NCI-H510A (cell line): ENCODE measurements at places on chromosomes 3 and 15.

GRCh38 chr15:68234060-68234459, 4.5 kb upstream of the CLN6 start:
- no peak for DNase-seq

DNA sequence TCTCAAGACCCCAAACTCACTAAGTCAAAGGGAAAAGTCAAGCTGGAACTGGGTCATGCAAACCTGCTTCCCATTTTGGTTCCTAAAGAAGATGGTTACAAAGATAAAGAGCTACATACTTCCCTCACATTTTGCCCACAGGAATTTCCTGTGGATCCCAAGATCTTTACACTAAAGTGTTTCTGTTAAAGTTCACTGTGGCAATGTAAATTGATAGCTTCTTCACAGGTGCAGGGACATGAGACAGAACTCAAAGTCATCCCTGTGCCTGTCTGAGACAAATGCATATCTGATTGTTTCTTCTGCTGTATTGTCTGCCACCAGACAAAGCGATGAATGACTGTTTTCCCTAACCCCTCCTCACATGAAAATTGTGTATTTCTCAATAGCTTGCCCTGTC, 567.8 kb downstream of the ZIC1 start:
- no peak for DNase-seq

GRCh38 chr3:139388821-139389551, 461 bp downstream of the COPB2 start:
- DNase-seq, result no peak

DNA sequence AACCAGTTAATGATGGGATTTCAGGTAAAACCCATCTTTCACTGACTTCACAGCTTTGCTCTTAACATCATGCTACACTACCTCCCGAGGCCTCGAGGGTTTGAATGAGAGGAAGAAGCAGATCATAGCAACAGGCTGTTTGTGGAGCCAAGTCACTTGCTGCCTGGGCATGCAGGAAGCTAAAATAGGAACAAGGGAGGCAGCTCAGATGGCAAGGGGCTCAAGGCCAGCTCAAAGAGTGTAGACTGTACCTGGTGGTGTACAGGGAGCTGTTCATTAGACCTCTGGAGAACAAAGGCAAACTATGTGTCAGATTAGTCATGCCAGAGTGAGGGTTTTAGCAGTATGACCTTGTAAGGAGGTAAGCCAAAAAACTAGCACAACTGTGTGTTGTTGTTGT, 28.8 kb downstream of the ARRDC4 start:
- DNase-seq, result no peak

- DNase-seq, result no peak
Observed at GRCh38 chr3:56610669-56611335, 53.8 kb downstream of the CCDC66 start.

DNA sequence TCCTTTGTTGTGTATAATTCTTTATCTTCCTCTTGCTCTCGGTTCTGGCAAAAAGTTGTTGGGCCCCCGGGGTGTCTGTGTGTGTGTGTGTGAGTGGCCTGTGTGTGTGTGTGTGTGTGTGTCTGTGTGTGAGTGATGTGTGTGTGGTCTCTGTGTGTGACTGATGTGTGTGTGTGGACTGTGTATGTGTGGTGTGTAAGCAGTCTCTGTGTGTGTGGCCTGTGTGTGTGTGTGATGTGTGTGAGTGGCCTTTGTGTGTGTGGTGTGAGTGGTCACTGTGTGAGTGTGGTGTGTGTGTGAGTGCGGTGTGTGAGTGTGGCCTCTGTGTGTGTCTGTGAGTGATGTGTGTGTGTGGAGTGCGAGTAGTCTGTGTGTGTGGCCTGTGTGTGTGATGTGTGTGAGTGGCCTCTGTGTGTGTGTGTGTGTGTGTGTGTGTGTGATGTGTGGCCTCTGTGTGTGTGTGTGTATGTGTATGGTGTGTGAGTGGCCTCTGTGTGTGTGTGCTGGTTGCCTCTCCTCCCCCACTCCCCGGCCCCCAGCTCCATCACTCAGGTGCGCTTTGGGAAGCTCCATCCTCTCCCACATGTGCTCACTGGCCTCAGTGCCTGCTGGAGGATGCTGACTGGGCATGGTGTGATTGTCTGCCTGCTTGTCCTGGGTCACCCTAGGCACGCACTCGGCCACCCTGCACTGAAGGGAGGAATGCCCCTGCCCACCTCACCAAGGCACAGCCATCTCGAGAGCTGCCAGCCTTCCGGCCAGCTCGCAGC, 8.8 kb downstream of the LINGO1 start:
- DNase-seq, result no peak

- DNase-seq, result no peak
Observed at GRCh38 chr3:172157564-172158258, 118.3 kb downstream of the FNDC3B start.

DNA sequence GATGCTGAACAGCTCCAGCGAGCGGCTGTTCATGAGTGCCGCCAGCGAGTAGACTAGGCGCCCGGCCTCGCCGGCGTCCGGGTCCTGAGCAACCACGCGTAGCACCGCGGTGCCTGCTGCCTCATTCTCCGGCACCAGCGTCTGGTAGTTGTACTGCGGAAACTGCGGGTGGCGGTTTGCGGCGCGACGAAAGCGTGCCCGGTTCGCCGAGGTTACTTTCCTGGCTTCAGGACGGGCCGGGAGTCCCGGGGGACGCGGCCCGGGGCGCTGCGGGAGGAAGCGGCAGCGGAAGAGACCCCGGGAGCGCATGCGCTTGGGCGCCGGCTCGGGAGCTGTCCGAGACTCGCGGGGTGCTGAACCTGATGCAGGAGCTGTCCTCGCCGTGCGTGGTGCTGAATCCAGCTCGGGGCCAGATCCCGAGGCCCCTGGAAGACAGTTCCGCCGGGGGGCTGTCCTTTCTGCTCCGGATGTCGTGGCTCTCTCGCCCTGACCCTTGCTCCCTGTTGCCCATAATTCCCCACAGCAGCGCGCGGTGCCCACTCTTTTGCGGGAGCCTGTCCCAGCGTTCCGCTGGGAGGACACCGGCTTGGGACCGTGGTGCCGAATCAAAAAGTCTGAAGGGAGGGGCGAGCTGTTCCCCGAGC, 1.1 kb downstream of the CELSR3 start:
- DNase-seq, result no peak

DNA sequence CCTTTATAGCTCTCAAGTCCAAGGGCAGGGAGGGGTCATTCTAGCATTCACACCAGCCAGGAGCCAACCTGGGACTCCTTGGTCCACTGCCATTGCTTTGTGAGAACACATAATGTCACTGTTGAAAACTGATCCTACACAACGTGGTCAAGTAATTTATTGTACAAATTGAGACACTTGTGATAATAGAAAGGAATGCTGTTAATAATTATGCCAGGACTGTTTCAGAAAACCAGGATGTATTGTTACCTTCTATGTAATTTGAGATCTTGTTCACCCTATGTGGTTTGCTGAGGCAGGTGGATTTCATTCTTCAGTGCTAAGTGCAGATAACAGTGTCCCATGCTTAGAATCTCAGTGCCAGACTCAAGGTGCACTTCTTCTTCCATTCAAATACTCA, 33.3 kb downstream of the TMCO5A start:
- no peak for DNase-seq

DNA sequence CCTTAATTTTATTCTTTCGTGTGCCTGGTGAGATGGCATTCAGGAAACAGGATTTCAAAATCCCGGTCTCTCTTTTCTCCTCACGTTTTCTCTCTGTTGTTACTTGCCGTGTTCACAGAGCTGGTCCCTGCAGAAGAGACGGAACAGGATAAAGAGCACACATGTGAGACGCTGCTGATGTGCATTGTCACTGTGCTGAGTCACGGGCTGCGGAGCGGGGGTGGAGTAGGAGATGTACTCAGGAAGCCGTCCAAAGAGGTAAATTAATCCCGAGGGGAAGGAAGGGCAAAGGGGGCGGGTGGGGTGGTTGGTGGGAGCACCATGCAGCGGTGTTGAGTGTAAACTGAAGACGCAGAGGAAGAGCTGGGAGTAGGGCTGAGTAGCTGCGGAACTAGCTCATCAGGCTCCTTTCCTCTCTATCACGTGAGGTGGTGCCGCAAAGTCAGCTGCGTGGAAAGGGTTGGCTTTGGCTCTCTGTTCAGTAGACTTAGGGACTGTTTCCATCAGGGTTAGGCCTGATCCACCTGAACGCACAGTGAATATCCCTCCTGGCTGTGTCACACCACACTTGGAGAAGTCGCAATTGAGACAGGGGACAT, 164.8 kb upstream of the BHLHE40 start:
- DNase-seq, result no peak

DNA sequence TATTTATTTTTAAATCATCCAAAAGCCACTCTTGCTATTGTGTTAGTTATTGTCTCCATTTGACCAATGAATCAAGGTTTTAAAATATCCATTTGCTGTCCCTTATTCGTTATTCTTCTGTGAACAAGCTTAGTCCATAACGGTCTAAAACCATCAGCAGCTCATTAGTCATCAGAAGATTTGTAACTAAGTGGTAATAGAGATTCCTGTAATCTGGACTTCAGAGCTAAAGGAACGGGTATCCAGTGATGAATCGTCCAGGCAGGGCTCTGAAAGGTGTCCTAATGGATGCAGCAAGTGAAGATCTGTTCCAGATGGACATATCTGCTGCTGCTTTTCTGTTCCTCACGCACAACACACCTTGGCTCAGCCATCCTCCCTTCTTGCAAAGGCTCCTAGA, 362.7 kb upstream of the CFAP20DC start:
- DNase-seq, result no peak

- DNase-seq, result no peak
Observed at GRCh38 chr15:70575231-70576226, 187.8 kb downstream of the UACA start.

GRCh38 chr3:23325466-23326065, 122.4 kb downstream of the UBE2E2 start:
- no peak for DNase-seq

DNA sequence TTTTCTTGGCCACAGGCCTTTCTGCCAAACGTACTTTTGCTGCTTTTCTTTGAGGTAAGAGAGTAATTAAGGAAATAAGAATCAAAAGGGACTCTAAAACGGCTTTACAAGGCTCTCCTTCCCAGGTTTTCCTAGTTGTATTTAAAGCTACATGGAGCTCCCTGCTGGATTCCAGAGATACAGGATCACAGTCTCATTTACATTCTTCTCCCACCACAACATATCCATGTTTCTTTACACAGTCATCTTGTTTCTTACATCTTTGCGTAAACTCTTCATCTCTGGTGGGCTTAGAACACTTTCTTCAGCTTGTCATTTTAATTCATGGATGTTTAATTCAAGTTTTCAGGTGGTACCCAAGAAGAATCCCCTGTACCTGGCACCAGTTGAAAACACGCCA, 117.6 kb upstream of the BFSP2 start:
- DNase-seq, result no peak

DNA sequence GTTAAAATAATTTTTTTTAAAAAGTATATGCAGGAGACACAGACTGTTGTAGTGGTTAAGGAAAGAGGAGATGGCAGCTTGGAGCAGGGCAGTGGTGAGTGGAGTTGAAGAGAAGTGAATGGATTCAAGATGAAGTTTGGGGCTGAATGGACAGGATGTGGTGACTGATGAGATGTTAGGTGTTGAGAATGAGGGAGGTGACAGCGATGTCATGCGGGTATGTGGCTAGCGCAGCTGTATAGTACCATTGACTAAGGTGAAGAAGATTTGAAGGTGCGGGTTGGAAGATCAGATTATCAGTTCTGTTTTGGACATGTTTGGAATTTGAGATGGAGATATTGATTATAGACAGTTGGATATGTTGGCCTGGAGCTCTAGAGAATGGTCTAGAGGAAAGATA, 20.1 kb downstream of the FBXO22 start:
- DNase-seq, result no peak

DNA sequence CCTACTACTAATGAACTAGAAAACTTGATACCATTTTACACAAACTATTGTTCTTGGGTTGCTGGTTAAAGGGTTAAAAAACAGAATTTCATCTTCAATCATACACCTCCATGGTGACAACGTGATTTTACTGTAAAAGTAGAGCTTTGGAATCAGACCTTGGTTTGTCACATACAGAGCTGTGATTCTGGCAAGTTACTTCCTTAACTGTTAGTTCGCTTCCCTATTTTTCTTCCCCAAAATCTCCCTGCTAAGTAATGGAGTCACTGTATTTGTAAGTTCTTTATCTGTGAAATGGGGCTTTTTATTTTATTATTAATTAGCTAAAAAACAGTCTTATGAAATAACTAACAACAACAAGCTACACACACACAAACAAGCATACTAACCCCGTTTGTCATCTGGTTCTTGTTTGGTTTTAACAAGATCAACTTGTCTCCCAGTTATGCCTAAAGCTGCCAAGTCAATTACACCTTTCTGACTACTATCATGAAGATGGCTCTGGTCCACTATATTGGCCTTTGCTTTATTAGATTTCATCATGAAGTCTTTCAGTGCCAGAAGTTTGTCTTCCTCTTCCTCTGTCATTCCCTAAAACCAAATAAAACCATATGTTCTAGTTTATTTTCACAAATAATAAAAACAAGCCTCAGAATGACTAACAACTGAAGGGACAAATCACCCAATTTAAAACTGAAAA, 38.6 kb downstream of the PIK3R4 start:
- DNase-seq, result no peak

DNA sequence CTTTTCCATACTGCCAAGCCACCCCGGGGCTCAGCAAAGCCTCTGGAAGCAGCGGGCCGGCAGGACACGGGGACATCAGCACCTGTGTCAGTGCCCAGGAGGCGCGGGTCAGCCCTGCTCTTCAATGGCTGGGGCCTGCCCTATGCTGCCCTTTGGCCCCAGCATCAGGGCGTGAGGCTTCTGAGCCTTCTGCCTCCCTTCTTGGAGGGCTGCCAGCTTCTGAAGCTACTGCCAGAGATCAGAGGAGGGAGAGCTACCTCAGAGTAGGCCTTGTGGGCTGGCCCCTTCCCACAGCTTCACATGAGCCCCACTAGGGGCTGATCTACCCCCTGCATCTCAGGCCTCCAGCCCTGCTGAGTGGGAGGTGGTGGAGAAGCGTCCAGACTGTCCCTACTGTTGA, 13.0 kb upstream of the TMEM115 start:
- no peak for DNase-seq

- no peak for DNase-seq
Observed at GRCh38 chr3:110106805-110107204, 769.5 kb upstream of the DPPA4 start.

GRCh38 chr15:79408041-79408440, 24.1 kb upstream of the MINAR1 start:
- no peak for DNase-seq

DNA sequence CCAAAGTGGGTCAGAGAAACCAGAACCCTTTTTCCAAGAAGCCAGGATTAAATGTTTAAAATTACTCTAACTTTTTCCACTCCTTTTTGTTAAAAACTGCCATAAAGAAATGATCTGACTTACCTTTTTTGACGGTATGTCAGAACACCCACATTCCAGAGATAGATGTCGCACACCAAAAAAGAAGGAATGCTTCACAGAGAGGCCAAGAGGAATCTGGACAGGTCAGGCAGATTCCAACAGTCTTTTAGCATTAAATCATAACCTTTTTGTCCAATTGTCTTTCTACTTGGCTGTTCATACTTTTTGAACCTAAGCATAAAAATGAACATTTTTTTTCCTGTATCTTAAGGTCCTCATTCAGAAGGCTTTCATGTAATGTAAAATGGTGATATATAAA, 846.9 kb downstream of the NSUN3 start:
- DNase-seq, result no peak

GRCh38 chr3:166462891-166463470, 625.8 kb upstream of the BCHE start:
- DNase-seq, result no peak
